ENCODE measurements at places on chromosomes 1 and 21.

DNA sequence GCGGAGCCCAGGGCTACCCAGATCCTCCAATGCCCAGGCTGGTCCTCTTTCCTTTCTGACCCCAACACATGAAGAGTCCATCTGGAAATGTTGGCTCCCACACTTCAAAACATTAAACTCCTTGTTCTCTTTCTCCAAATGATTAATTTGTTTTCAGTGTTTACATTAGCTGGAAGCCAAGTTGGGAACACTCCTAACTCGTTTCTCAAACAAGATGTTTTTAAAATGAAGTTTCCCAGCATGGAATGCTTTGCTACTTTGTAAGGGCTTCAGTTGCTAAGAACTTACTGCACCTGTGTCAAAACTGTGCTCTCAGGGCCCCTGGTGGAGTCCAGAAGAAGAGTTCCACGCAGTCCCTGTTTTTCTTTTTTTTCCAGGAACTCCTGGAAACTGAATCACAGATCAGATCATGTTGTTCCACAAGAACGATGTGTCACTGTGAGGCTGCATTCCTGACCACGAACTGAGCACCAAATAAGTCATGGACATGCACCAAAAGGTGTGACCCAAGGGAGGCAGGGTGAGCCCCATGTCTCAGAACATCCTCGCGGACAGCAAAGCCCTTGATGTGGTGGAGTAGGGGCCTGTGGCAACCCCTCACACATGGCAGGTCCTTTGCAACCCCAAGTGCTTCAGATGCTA, 257.3 kb downstream of the KCNJ6 start:
- DNase-seq: peak; percentile 16

- no peak for DNase-seq
Measured at GRCh38 chr1:203455706-203456105, 19.9 kb upstream of the PRELP start.

- no peak for DNase-seq
Measured at GRCh38 chr21:33169359-33169758, 60.4 kb upstream of the IFNAR2 start.

GRCh38 chr1:170864876-170865538, 70.3 kb upstream of the MROH9 start:
- no peak for DNase-seq

GRCh38 chr1:117030271-117030877, 28.8 kb downstream of the CD101 start:
- no peak for DNase-seq

- DNase-seq: no peak
Measured at GRCh38 chr1:156140879-156141707, 12.3 kb upstream of the SEMA4A start.

GRCh38 chr1:36605942-36606640, 123.4 kb upstream of the CSF3R start:
- no peak for DNase-seq

DNA sequence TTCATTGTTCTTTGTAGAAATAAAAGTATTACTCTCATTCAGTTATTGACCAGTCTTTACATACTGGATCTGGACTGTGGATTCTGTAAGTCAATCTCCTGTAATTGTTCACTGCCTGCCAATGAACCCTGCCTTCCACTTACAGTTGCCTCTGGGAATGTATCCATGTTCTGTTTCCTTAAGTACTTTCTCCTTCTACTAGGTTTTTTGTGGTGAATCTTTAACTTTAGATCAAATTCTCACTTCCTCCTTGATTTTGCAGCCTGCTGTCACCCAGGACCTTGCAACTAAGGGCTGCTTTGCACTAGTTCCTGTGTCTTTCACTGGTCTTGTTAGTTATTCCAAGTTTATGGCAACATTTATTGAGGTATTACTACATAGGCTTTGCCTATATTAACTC, 28.2 kb upstream of the ANKRD13C start:
- no peak for DNase-seq

GRCh38 chr1:78284354-78284753, 206.4 kb upstream of the PTGFR start:
- peak; percentile 16 for DNase-seq

DNA sequence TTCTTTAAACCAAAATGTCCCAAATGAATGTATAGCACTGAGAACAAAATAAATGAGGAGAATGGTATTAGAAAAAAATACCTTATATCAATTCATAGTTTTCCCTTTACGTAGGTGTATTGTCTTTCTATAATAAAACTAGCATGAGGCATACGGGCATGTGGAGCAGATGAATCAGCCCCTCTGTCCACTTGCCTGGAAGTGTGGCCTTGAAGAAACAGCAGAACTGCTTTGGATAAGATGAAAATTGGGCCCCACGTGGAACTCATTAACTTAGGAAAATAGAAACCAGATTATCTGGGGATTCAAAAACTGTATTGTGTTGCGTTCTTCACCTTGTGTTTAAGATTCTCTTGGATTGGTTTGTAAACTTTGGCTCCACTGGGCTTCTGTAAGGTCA, 356.8 kb upstream of the B3GALT2 start:
- no peak for DNase-seq

GRCh38 chr1:31939484-31940329, 1.5 kb upstream of the PTP4A2 start:
- peak; percentile 65 for DNase-seq

DNA sequence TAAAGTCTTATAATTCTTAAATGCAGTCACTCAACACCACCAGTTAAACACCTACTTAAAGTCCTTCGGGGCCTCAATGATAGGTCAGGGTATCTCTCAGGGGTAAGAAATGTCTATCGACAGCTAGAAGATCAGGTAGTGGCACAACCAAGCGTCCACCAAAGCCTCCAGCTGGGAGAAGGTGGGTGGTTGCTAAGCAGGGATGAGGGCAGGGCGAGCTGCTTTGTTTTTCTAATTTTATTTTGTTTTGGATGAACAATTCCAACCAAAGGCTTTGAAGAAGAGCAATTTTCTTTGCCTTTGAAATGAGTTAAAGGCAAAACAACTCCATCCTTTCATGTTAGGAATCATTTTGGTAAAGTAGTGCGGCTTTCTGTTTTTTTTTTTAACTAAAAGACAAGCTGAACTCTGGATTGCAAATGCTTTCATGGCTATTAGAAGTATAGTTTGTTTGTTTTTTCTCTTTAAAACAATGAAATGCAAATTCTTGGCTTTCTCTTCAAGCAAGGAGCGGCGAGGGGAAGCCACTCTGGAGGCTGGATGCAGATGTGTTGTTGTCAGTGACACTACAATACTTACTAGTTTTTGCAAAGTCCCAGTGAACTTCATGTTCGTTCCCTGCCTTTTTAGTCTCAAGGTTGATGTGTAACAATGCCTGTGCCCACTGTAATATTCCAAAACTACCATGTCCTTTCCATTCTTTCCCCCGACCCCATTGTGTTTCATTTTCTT, 106.0 kb downstream of the MRPS6 start:
- DNase-seq: no peak

- no peak for DNase-seq
Measured at GRCh38 chr1:160409486-160409885, 9.1 kb downstream of the VANGL2 start.

DNA sequence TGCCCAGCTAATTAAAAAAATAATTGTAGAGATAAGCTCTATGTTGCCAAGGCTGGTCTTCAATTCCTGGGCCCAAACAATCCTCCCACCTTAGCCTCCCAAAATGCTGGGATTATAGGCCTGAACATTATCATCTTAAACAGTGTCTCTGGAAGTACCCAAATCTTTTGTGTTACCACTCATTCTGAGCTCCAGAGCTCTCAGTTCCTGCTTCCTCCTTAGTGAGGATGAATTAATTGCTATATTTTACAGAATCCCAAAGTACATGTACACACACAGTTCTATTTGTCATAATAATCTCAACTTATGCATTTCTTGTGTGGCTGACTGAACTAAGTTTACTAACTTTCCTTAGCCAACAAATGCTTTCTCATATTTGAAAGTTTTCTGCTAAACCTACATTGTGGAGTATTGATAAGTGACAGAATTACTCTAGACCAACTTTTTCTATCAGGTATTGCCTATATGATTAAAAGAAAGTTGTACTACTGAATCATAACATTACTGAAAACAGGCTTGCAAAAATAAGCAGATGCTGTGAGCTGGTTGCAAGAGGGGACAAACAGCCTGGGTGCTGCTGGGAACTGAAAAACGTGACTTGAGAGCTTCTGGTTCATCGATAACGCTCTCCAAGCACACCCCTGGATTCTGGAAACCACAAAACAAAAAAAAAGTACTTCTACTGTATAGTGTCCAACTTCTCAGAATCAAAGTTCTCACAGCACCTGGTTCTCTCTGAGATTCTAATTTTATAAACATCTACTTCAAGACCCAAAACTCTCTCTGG, 15.3 kb downstream of the VAV3 start:
- no peak for DNase-seq

- DNase-seq: no peak
Measured at GRCh38 chr21:25528515-25528914, 78.8 kb downstream of the MRPL39 start.

DNA sequence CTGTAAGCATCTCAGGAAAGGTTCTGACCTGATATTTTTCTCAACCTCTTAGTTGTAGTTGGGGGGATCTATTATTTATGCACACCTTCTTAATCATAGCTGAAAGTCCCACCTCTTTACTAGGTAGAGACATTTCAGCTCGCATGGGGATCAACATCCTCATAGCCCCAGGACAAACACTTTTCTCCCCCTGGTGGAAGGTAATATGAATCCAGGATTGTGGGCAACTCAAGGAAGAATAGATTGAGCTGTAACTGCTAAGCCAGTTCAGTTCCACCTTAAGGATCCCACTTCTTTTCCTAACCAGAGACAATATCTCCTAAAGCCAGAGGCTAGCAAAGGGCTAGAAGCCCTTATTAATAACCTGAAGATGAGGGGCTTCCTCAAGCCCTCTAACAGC, 25.4 kb upstream of the SMYD3 start:
- no peak for DNase-seq

Data from mucosa of gallbladder (tissue), 1 donor.